ENCODE measurements at places on chromosomes 12 and 14.

- no peak for DNase-seq
Observed at GRCh38 chr12:42076976-42077375, 67.7 kb downstream of the GXYLT1 start.

- DNase-seq = no peak
Observed at GRCh38 chr12:114168061-114168460, 201.9 kb upstream of the RBM19 start.

DNA sequence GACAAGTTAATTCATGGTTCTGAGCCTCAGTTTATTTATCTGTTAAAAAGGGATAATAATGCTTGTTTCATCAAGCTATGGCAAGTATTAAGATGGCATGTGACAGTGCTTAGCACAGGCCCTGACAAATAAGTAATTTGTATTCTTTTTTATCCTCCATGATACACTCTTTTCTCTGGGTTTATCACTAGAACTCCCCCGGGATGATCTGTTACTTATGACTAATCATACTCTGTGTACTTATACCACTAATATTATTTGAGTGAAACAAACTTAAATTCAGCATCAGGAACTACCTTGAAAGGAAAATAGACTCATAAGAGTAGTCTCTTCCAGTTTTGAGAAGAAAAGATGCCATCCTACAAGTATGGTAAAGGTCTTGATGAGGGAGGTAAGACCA, 283.8 kb downstream of the PAWR start:
- no peak for DNase-seq

- DNase-seq = no peak
Observed at GRCh38 chr14:75064205-75064567, 362 bp upstream of the ACYP1 start.

- DNase-seq = no peak
Observed at GRCh38 chr12:19008102-19008501, 121.4 kb upstream of the PLEKHA5 start.

DNA sequence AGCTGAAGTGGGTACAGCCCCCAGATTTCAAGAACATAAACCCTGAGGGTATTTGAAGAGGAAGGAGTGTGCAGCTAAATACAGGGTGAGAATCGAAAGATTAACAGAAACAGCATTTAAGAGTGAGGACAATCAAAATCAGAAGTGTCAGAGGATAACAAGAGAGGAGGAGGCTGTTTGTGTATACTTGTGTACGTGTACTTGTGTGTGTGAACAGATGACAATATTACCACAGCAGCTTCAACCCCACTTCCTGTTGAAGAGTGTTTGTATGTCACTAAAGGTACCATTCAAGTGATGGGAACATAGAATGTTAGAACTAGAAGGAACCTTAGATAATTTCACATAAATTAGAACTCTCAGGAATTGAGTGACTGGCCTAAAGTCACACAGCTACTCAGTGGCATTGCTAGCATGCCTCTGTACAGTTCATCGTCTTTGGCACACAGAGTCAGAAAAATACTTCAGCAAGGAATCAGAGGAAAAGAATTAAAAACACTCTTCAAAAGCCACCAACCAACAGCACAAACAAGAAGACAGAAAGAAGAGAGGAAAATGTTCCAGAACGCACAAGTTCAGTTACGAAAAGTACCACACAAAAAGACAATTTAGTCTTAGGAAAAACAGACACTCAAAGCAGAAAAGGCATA, 164.3 kb upstream of the BCL2L14 start:
- DNase-seq = peak; percentile 49

- no peak for DNase-seq
Observed at GRCh38 chr12:51706206-51706605, 115.2 kb downstream of the SCN8A start.

DNA sequence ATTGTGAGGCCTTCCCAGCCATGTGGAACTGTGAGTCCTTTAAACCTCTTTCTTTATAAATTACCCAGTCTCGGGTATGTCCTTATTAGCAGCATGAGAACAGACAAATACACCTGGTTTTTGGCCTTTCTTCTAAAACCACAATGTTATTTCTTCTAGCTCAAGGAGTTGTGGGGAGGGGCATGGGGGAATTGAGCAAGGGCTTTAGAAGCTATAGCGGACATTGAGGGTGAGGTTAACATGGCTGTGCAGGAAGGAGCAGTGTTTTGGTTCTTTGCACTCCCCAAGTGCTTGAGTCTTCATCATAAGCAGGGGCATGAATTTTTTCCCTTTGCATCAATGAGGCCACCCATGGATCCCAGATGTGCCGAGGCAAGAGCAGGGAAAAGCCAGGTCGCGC, 86.8 kb downstream of the SPRING1 start:
- DNase-seq = no peak

DNA sequence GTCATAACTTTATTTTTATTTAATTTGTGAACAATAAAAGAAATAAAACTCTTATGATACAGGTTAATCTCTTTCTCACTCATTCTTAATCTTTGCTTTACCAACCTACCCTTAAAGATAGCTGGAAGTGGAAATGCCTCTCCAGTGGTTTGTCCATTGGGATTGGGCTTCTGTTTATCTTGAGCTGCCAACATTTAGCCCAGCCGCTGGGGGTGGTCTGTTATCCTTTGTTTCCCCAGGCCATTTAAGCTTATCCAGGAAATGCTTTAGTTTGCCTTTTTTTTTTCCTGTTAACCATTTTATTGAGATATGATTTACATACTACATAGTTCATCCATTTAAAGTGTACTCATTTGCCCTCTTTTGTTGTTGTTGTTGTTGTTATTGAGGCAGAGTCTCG, 8.2 kb downstream of the TDG start:
- no peak for DNase-seq

GRCh38 chr12:122840580-122841513, 5.6 kb downstream of the HIP1R start:
- DNase-seq = no peak

Measured in stromal cell of bone marrow (primary cell).